ENCODE measurements at places on chromosomes 11 and 22.

DNA sequence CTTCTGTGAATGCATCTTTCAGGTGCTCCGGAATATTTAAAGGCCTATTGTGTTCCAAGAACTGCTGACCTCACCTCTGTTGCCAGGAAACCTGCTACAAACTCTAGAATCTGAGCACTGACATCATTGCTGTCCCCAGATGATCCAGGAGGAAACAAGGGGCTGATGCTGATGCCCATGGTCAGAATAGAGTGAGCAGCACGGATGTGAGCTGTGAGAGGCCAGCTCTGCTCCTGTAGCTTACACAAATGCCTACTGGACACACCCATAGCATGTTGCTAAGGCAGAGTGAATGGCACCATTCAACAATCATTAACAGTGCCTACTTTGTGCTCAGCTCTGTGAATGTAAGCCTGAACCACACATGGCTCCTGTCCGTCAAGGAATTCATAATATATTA lies 276.7 kb upstream of the API5 start:
- no peak for DNase-seq

- no peak for DNase-seq
Observed at GRCh38 chr22:40690370-40690769, 11.1 kb downstream of the MCHR1 start.

DNA sequence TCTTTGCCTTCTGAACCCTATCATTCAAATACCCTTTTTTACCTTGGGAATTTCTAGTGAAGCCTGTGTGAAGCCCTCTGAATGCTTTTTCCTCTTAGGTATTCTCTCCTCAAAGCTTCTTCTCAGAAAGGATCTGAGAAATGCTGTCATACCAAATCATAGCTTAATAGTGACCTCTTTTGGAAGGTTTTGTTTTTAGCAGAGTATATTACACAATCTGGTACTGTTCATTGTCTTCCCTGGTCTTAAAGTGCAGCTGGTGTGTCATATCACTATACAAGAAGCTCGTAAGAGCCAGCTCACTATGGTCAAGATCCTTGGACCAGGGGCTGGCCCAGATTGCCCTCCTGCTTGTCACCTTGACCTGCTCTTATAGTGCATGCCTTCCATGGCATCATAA lies 204.4 kb upstream of the ANO5 start:
- no peak for DNase-seq

- no peak for DNase-seq
Observed at GRCh38 chr11:111265421-111265820, 19.9 kb downstream of the POU2AF2 start.

DNA sequence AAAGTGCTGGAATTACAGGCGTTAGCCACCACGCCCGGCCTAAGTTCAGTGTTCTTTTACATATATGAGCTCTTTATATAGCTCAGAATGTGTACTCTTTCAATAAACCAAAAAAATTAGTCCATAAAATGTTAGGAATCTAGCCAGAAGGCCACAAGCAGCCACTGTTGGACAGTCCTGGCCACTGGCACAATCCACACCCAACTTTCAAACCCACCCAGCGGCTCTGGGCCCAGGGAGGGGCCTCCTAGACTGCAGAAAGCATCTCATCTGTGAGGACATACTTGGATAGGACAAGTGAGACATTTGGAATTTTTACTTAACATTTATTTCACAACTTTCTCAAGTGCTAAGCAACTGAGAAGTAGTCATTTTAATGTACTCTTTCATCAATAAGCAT lies 6.4 kb downstream of the PACSIN2 start:
- DNase-seq: no peak

All from CD8-positive, alpha-beta T cell (primary cell).